ENCODE measurements at places on chromosomes 13 and 19. TPM values are rescaled to one million over a fixed set of nuclear protein-coding genes. Genes with fewer than 3 reads are reported as not detected.

DACT3 gene
- 0.57 TPM for total RNA-seq

OR7D2 gene
- total RNA-seq = not detected

ZNF729 gene
- not detected for total RNA-seq

LIM2 gene
- not detected for total RNA-seq

LINGO3 gene
- total RNA-seq = under 0.01 TPM

CGB7 gene
- not detected for total RNA-seq

CPB2 gene
- not detected for total RNA-seq

ZNF700 gene
- 5.2 TPM for total RNA-seq

ATP4A gene
- not detected for total RNA-seq

FUT3 gene
- not detected for total RNA-seq

NLRP4 gene
- total RNA-seq = not detected

C13orf42 gene
- total RNA-seq = not detected

All from vein endothelial cell (primary cell).